NCI-H510A treated with DMSO at 0.1 percent for 48 hours (cell line): ENCODE measurements at places on chromosomes 3 and 15.

DNA sequence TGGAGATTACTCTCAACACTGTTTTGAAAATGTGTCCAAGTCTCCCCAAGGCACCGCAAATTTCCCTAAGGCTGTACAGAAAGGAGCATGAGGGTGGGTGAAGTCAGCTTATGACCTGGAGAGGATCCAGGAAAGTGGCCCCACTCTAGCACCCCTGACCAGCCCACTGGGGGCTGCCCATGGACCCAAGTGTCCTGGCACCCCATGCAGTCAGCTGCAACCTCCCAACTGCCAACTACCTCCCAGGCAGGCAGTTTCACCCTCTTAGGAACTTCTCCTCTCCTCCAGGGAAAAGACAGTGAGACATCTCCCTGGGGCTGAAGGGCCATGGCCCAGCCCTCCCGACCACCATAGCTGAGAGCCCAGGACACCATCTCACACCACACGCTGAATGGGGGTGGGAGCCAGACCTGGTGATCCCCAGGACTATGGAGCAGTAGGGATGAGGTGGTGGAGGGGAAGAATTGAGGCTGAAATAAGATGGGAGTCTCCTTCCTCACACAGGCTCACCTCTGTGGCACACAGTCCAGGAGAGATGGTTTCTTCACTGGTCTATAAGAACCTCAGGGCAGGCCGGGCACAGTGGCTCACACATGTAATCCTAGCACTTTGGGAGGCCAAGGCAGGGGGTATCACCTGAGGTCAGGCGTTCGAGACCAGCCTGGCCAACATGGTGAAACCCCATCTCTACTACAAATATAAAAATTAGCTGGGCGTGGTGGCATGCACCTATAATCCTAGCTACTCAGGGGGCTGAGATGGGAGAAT is 104.4 kb downstream of the DAPK2 start:
- no peak for DNase-seq

- peak; percentile 51 for DNase-seq
Measured at GRCh38 chr3:36729204-36730056, 34.9 kb downstream of the DCLK3 start.

- no peak for DNase-seq
Measured at GRCh38 chr3:14253707-14254382, 75.2 kb downstream of the LSM3 start.

- DNase-seq, result no peak
Measured at GRCh38 chr15:29959384-29960137, 123.2 kb upstream of the GOLGA8J start.

- DNase-seq, result no peak
Measured at GRCh38 chr3:195753581-195753980, 32.8 kb downstream of the MUC20 start.

- no peak for DNase-seq
Measured at GRCh38 chr15:99006146-99006545, 1.4 kb downstream of the PGPEP1L start.

GRCh38 chr3:116001151-116001621 is 377.9 kb downstream of the GAP43 start:
- no peak for DNase-seq

GRCh38 chr3:181940703-181941102 is 229.0 kb downstream of the SOX2 start:
- no peak for DNase-seq

- no peak for DNase-seq
Measured at GRCh38 chr3:65379223-65379622, 659.5 kb downstream of the MAGI1 start.

DNA sequence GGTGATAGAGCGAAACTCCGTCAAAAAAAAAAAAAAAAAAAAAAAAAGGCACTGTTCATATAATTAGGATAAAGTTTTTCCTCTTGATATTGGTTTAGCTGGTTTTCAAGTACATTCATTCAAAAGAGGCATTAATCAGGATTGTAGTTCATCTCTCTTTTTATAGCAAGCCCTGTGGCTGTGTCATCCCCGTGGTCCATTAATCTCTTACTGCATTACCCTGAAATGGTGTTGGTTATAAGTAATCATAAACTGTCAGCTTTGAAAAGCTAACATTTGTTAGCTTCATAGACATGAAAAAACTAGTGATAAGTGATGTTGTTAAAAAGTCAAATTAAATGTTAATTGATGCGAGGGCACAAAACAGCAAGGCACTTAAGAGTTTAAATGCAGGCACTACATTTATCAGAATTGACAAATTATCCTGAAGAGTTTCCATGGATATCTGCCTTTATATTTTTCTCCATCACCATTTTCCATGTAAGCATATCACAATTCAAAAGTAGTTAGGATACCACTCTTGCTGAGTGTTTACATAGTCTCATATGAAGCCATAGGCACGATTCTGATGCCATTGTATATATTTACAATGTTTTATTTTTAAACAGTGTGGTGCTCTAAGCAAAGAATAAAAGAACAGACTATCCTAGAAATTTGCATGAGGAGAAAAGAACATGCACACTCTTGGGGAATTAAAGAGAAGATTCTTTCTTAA is 193.1 kb downstream of the OTOL1 start:
- DNase-seq, result peak; percentile 31

- no peak for DNase-seq
Measured at GRCh38 chr15:56718560-56718959, 14.7 kb downstream of the ZNF280D start.

- DNase-seq, result peak; percentile 51
Measured at GRCh38 chr15:66151809-66152208, 101.7 kb downstream of the MEGF11 start.

GRCh38 chr15:95359966-95360365 is 970.5 kb upstream of the NR2F2 start:
- DNase-seq, result no peak

DNA sequence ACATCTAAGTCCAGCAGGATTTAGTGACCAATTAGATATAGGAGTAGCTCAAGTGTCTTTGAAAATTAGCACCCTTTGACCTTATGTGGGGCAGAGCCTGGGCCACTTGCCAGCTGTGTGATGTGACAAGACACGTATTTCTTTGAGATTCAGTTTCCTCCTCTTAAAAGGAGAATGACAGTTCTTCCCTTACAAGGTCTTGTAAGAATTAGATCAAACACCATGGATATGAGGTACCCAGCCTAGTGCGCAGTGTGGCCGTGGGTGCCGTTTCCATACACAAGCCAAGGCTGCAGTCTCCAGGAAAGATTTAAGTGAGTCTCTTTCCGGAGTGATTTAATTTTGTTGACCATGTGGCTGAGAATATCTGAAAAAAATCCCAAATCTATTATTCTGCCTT is 46.3 kb downstream of the ARHGAP31 start:
- DNase-seq, result no peak

DNA sequence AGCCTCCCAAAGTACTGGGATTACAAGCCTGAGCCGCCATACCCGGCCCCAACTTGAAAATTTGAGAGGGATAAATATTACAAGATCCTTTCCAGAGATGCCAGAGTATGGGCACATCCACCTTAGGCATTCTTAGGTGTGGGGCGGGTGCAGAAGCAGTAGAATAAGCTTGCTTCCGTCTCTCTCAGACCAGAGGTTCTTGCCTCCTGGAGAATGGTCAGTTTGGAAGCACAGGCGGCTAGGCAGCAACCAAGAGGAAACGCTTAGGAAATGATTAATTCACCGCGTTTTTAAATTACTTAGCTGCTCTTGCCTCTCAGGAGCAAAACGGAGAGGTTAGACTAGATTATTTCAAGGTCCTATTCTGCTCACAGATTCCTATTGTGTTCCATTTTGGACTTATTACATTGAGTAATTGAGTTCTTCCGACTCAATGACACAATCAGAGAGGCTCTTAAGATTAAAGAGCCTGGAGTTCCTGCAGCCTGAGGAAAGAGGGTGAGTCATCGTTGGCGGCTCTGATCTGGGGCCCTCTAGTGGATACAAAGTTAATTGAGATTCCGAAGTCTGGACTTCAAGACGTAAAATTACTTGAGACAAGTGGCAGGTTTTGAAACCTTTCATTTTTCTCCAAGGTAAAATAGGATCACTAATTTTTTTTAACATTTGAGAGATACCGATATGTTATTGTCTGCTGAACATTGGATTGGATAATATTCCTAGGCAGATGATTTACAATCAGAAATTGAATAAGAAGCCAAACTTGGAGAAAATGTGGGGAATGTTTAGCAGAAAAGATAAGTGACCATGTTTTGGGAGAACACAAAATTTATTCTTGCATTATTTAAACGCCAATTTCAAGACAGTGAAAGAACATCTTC is 5.8 kb upstream of the TOPAZ1 start:
- peak; percentile 60 for DNase-seq

GRCh38 chr15:59170295-59171066 is 36.2 kb upstream of the LDHAL6B start:
- peak; percentile 46 for DNase-seq

DNA sequence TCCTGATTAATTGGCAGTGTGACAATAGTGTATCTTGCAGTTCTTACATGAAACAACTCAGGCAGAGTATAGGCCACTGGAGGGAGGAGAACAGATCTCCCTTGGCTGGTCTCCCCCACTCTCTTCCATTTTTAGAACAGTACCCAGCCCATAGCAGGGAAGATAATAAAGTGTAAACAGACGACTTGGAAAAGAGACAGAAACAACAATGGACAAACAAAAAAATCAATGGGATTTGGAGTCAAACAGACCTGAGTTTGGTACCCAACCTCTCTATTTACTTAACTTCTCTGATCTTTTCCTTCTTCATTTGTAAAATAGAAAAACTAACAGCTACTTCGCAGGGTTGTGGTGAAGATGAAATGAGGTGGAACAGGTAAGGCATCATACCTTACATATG is 58.7 kb upstream of the SNTN start:
- no peak for DNase-seq

GRCh38 chr15:95716708-95717107 is 613.8 kb upstream of the NR2F2 start:
- no peak for DNase-seq

GRCh38 chr3:58176185-58176530 is 34.6 kb downstream of the DNASE1L3 start:
- no peak for DNase-seq

GRCh38 chr3:12478326-12478725 is 6.0 kb upstream of the TSEN2 start:
- DNase-seq, result no peak

- DNase-seq, result no peak
Measured at GRCh38 chr3:45907769-45908705, 21.7 kb downstream of the CCR9 start.

DNA sequence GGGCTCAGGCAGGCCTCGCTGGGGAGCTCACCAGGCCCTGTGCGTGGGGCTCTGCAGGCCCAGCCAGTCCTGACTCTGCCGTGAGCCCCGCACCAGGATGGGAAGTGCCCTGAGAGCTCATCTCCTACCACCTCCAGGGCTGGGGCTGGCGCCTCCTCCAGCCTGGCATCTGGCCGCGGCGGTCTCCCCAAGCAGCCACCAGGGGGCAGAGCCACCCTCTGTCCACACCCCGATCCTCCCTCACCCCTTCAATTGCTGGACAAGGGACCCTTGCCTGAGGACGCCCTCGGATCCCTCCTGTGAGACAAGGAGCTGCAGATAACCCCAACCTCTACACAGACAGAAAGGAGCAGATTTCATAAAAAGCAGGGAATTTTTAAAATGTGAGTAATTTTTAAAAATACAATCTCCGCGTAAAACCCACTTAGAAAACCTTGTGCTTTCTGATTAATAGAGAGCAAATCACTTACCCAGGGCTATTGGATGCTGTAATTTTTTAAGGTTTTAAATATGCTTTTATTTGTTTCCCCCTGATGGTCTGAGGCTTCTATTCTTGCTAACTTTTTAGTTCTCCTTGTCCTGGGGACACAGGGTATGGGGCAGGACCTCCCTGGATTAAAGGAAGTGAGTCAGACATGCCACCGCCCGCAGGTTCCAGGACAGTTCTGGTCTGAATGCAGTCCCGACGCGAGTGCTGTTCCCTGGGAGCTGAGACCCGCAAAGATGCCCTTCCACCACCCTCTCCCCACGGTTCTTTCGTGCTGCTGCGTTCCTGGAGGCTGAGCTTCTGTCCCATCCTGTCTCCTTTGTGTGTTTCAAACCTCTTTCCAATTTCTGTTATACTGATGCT is 52.3 kb upstream of the CHRNA7 start:
- DNase-seq, result peak; percentile 12

DNA sequence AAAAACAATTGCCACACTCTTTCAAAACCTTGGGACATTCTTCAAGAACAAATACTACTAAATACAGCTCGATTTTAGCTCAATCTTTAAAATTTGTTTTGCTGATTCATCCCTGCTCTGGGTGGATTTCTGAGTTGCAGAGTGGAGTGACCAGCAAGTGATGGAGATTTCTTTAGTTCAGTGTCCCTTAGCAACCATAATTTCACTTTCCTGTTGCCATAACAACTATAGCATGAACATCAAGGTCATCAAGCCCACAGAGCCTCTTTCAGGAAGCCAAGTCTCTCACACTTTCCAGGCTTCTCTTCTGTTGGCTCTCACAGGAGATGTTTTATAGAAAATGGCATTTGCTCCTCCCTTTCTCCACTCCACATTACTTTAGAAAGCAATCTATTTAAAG is 597.2 kb upstream of the ADAMTS9 start:
- no peak for DNase-seq

DNA sequence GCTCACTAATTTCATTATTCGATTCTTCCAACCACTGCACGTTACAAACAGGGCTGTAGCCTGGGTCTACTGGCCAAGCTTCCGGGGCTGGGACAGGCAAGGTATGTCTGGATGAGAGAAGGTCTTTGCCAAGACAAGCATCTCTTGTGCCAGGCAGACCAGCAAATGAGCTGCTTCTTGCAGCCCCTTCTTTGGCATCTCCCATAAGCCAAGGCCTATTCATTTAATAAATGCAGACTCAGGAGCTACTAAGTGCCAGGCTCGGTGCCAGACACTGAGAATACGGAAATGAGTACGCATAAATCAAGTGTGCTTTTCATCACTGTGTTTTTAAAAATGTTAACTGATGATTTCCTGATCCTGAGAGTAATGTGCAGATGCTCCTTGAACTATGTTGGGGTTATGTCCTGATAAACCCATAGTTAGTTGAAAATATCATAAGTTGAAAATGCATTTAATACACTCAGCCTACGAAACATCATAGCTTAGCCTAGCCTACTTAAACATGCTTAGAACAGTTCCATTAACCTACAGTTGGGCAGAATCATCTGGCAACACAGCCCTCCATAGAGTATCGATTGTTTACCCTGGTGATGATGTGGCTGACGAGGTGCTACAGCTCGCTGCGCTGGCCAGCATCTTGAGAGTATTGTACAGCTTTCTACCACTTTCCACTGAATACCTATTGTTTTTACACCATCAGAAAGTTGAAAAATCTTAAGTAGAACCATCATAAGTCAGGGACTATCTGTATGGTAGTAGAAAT is 135.0 kb upstream of the CTDSPL start:
- DNase-seq, result no peak

GRCh38 chr15:91257746-91258414 is 157.8 kb downstream of the SV2B start:
- DNase-seq, result no peak

GRCh38 chr3:117118604-117119003 is 409.0 kb downstream of the TUSC7 start:
- DNase-seq, result no peak

- DNase-seq, result no peak
Measured at GRCh38 chr15:26224266-26224665, 361.1 kb upstream of the ATP10A start.

- no peak for DNase-seq
Measured at GRCh38 chr15:72195101-72195511, 2.5 kb downstream of the GRAMD2A start.
